ENCODE measurements at places on chromosomes 7 and 10.

DNA sequence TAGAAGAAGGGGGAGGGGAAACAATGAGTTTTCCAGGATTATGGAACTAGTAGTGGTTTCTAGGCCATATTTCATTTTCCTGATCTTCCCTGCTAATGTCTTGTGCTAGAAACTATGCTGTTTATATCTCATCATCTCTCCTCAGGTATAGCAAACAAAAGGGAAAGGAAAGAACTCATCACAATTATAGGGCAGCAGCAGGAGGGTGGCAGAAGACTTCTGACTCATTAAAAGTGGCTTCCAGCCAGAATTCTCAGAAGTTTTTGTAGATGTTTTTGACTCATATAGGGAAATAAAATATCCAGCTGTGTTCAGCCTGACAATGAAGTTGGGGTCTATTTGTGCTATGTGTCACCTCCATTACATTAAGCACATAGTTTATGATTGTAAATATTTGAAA is 6.5 kb downstream of the AHR start:
- no peak for DNase-seq

DNA sequence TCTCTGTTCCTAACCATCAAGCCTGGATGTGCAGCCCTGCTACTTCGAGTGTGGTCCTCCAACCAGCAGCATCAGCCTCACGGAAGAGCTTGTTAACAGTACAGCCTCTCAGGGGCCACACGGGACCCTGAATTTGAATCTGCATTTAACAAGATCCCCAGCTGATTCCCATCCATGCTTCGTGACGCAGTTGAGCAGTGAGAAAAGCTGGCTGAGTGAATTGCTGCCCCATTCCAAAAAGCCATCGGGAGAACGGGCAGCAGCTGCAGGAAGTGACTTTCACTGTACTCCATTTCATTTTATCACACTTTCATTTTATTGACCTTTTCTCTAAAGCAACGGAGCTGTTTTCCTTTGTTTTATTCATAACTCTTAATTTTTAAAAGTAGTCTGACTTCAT is 22.5 kb downstream of the FAM171A1 start:
- no peak for DNase-seq

DNA sequence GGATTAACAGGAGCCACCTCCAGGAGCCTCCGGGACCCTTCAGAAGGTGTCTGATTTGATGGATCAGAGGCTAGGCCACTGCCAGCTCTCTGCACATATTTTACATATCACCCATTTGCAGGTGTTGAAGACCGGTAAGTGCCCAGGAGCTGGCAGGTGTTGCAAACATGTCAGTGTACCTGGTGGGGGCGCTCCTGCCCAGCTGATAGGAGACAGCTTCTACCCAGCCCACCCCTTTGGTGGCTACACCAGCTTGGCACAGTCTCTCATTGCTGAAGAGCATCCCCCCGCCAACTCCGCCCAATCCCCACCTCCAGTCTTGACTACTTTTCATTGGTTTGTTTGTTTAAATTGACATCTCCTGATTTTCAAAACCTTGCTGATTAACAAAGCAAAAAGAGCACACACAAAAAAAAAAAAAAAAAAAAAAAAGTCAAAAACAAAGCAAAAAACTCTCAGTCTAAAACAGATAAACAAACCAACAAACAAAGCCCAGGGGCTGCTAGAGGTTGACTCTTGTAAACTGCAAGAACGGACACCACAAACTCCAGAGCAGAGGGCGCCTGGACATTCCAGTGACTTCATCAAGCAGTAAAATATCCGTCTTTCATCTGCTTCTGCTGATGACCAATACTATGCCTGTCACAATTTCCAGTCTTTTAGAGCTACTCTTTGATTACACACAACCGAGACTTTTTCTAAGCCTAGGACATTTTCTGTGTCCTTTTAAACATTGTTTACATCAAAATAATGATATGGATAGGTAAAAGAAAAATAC is 275.3 kb downstream of the NRG3 start:
- DNase-seq = no peak

DNA sequence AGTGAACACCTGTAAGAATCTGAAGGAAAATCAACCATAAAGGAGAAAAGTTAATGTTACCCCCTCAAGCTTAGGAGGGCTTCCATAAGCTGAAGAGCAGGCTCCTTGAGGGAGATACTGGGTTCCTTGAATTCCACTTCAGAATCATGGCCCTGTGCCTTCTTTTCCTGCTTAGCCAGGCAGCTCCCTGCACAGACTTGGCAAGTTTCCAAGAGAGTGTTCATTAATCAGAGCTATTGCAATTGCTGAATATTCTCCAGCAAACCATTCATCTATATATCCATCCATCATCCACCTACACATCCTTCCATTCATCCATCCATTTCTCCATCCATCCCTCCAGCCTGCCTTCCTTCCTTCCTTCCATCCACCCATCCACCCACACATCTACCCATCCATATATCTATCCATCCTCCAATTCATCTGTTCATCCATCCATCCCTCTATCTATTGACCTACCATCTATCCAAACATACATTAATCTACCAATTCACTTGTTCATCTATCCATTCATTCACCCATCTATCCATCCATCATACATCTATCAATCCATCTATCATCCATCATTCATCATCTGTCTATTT is 574.4 kb downstream of the PTPRN2 start:
- no peak for DNase-seq

- no peak for DNase-seq
Measured at GRCh38 chr10:77955136-77955535, 28.6 kb upstream of the DLG5 start.

- no peak for DNase-seq
Measured at GRCh38 chr7:3548815-3549214, 247.8 kb downstream of the SDK1 start.

- no peak for DNase-seq
Measured at GRCh38 chr10:113895018-113895417, 40.6 kb downstream of the NHLRC2 start.

DNA sequence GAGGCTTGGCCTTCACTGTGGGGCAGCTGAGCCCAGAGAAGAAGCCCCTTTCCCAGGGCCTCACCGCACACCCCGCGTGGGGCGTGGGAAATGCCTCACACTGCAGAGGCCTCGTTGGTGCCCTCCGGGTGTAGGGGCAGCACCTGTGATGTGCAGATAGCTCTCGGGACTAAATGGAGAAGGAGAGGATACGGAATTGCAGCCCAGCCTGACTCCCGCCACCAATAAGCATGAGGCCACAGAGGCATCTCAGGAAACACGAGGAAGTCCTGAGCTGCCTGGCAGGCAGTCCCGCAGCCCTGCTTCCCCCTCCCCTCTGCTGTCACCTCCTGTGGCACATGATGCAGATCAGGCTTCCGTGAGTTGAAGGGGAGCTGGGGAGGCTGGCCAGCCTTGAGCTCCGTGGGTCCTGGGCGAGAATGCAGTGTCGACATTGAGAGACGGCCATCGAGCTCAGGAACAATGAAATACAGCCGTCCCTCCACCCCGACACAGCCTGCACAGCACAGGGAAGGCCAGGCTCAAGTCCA is 59.6 kb upstream of the PPP2R2D start:
- DNase-seq = no peak

DNA sequence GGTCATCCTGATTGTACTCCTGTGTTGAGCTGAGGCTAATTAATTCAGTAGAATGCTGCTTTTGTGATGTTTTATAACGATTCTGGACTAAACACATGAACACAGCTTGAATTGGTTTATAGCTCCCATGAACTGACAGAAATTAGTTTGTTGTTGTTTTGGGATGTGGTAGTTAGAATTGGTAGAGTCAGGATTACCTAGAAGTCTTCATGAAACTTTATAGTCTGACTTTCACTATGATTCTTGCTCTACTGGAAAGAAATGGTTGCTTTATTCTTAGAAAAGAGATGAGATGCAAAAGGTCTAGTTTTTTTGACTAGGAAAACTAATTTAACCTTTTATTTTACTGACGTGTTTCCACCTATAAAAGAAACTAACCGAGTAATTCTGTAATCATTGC is 23.4 kb upstream of the TRUB1 start:
- DNase-seq = no peak

- DNase-seq = no peak
Measured at GRCh38 chr7:127093340-127093739, 159.4 kb downstream of the GRM8 start.
